Stimulated activated CD8-positive, alpha-beta memory T cell treated with anti-CD3 and anti-CD28 coated beads, Interleukin-15, amount 100 ng/mL, for 4 hours (primary cell): ENCODE measurements at places on chromosomes 6 and 20.

DNA sequence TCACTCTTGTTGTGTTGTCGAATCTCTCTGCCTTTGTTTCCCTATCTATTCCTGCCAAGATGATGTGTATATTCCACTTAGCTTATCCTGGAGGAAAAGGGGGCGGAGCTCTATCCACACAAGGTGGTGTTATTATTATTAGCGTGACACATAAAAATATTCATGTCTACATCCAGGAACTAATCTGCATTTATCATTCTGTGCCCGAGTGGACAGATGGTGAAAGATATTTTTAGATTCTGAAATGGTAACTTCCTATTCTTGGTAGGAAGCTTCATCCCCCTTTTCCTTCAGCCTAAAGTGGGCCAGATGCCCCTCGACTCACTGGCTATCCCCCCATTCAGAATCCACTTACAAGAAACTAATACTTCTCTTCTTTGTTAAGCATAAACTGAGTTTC is 2.0 kb downstream of the XKR7 start:
- no peak for DNase-seq

DNA sequence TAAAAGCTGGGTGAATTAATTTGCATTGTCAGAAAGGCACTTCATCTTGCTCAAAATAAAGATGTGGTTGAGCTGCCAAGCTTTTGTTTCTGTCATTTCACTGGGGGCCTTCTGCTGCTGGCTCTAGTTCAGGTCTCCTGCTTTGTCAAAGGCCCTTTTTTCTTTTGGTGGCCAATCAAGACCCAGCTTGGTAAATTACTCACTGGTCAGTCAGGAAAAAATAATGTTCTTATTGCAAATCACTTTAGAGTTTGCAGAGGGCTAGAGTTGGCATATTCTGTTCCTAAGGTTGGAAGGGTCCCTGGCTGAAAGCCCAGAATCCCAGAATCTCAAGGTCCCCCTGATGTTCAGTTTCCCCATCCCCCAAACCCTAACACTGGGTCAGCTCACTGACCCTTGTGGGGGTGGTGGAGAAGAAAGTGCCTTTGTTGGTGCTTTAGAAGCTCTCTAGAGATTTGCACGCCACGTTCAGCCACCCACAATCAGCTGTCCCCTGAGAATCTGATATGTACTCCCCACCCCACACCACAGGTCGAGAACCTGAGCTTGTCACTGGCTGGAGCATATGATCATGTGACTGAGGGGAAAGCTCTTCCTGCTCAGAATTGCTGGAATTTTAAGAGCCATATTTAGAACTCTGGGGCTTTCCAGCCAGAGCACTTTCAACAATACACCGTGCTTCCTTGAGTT is 21.7 kb upstream of the BNIP5 start:
- DNase-seq = no peak

- no peak for DNase-seq
Measured at GRCh38 chr6:136012943-136013342, 161.4 kb downstream of the PDE7B start.

GRCh38 chr6:89081129-89081422 is 525 bp downstream of the PNRC1 start:
- no peak for DNase-seq

DNA sequence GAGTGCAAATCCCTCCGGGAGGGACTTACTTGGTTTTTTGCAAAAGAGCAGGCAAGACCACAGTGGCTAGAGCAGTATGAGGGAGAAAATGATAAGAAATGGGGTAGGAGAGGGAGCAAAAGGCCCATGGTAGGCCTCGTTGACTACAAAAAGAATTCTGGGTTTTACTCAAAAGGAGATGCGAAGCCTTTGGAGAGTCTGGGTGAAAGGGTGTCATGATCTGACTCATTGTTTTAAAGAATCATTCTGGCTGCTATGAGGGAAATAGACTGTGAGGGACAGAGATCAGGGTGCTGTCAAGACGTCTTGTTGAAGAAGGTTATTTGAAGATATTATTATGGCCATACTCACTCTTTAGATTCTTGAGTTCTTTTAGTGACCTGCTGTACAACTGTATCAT is 13.0 kb downstream of the TBC1D32 start:
- DNase-seq = no peak

DNA sequence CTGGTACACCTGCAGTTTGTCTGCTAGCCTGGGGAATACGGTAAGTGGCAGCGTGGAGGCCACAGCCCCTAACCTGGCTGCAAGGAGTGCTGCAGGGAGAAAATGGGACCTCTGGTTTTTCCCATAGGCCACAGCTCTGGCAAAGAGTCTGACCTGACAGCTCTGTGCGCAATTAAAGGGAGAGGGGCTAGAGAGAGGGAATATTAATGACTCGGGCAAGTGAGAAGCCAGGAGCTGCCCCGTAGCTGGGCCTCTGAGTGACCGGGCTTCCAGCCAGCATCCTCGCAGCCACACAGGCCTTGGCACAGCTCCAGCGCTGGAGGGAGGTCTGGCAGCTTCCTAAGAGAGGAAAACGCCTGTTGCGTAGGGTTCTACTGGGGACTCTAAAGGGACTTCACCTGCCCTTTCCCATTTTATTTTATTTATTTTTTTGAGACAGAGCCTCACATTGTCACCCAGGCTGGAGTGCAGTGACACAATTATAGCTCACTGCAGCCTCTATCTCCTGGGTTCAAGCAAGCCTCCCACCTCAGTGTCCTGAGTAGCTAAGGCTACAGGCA is 18.2 kb upstream of the OCSTAMP start:
- DNase-seq = no peak

DNA sequence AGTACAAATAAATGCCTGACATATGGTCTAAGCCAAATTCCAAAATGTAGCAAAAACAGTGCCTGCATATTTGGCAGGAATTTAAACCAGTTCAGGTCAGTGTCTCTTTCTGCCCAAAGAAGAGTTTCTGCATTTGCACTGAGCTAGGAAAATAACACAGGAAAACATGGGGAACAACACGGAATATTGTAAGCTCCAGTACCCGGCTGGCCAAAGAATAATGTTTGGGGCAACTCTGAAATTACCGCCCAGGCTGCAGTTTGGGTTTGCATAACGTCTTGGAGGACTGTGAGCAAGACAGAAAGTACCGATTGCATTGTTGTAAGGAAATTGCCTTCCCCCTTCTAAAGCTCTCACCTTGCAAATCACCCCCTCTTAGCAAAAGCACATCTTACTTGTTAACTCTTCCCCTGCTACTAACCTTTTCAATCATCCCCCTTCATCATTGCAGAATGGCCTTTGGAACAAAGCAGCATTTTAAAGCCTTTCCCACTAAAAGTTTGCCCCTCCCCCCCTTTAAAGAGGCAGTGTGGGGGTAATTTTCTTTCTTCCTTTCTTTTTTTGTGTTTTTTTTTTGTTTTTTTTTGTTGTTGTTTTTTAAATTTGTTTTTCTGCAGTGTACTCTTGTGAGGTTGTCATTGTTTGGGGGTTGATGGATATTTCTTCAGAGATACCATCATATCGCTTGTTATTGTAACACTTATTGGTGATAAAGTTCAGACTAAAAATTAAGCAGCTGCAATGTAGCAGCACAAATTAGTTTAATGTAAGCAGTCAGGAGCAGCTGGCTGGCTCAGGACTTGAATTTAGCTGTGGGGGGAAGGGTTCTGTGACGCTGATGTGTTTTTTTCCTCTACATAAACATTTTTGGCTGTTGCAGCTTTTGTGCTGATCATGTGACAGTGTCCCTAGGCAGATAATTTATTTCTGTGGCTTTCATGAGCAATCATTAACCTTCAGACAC is 100.0 kb upstream of the CITED2 start:
- DNase-seq = no peak

DNA sequence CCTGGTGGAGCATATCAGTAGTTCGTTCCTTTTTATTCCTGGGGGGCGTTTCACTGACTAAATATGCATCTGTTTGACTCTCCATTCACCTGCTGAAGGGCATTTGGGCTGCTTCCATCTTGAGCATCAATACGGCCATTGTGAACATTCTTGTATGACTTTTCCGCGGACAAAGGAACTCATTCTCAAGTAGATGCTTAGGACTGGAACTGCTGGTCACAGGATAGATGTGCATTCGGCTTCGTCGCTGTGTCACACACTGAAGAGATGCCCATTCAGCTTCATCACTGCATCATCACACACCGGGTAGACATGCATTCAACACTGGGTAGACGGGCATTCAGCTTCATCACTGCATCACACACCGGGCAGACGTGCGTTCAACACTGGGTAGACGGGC is 95.3 kb downstream of the TAF4 start:
- DNase-seq = no peak

DNA sequence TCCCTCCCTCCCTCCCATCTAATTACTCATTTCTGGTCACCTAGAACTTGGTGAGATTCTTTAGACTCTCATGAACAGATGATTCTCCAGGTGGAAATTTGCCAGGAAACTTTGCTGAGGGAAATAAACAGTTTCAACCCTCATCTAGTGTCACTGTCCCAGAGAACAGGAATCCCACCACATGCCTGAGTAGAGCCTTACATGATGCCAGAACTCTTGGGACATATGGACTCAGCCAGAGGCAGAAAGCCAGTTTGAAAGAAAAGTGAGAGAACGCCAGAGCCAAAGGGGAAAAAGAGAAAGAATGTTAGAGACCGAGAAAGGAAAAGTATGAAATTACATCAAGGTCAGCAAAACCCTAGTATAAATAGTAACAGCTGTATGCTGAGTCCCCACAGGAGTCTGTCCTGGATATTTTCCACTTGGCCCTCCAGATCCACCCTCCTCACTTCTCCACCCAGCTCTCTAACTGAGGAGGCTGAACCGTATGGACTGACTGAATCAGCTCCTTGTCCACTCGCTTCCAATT is 127.5 kb upstream of the COL21A1 start:
- no peak for DNase-seq

- DNase-seq = no peak
Measured at GRCh38 chr6:42315259-42315990, 97.8 kb upstream of the MRPS10 start.

GRCh38 chr6:45421709-45422502 is 44.2 kb upstream of the SUPT3H start:
- no peak for DNase-seq

- no peak for DNase-seq
Measured at GRCh38 chr20:48171071-48171470, 385.8 kb upstream of the SULF2 start.

DNA sequence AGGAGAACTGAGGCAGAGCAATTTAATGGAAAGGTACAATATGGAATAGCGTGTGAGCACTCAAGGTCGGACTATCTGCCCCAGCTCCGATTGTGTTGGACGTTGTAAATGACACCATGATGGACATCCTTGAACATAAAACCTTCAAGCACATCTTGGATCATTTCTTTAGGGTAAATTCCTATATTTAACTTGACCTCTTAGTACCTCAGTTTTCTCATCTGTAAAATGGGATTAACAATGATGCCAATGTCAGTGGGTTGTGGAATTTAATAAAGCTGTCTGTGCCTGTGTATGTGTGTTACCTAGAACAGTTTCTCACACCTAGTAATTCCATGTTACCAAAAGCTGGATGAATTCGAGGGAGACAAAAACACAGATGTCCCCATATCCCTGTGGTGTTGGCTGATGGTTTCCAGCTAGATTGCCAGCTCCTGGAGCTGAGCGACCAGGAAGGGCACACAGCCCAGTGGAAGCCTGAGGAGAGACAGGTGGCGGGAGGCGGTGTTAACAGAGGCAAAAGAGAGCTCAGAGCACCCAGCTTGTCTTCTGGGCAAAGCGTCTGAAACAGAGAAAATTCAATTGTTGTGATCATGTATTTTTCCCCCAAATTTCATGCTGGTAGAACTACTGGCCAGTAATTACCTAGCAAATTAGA is 32.6 kb downstream of the MDFI start:
- DNase-seq = no peak

DNA sequence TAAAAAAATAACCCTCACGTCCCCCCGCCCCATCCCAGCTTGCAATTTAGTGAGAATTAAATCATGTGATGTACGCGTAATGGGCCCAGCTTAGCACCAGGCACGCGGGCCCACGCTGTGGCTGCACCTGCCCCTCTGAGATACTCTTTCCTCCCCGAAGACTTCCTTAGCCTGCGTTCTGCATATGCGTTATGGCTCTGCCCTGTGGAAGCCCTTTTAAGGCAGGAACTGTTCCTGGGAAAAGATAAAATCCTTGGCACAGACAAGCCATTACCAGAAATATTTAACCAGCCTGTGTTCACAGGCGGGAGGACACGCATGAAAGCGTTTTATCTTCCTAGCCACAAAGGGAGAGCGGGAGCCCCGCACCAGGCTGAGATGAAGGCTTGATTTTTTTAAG is 311.0 kb downstream of the LRFN2 start:
- no peak for DNase-seq

- DNase-seq = no peak
Measured at GRCh38 chr6:19662911-19663310, 174.3 kb upstream of the ID4 start.

DNA sequence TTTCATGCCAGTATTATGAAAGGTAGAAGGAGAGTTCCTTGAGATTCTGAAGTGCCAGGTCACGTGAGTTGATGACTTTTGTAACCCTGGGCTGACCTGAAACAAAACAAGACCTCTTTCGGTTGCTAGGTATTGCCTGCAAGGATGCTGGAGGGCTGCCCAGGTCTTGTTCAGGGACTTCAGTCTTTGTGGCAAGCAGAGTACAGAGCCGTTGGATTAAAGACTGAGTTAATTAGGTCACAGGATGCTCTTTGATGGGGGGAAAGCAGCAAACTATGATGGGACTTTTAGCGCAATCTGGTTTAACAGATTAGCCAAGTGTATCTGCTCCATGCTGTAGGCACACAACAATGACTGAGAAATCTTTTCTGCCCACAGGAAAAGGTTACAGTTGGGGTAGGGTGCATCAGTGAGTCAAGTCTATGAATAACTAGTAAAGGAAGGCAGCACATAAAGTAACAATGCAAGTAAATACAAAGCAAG is 12.8 kb upstream of the ELOVL5 start:
- DNase-seq = no peak

DNA sequence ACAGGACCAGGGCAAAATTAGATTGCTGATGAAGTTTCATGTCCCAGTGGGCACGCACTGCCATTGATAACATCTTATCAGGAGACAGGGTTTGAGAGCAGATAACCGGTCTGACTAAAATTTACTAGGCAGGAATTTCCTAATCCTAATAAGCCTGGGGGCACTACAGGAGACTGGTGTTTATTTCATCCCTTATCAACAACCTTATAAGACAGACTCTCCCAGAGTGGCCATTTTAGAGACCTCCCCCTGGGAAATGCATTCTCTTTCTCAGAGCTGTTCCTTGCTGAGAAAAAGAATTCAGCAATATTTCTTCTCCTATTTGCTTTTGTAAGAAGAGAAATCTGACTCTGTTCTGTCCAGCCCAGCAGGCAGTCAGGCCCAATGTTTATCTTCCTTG is 423.4 kb upstream of the IMPG1 start:
- no peak for DNase-seq
